ENCODE measurements at places on chromosomes 6 and 20.

GRCh38 chr20:60331688-60332300 is 373.6 kb downstream of the CDH26 start:
- no peak for DNase-seq

- peak; percentile 69 for DNase-seq
These were observed at the start of gene ADTRP for GRCh38 chr6:11778648-11779328. TSS of gene ADTRP (minus strand) at chr6:11778803. CDS start at chr6:11778759, 44 bp downstream.

- DNase-seq = no peak
These were observed 101.4 kb downstream of the BACH2 start for GRCh38 chr6:90195094-90195829.

DNA sequence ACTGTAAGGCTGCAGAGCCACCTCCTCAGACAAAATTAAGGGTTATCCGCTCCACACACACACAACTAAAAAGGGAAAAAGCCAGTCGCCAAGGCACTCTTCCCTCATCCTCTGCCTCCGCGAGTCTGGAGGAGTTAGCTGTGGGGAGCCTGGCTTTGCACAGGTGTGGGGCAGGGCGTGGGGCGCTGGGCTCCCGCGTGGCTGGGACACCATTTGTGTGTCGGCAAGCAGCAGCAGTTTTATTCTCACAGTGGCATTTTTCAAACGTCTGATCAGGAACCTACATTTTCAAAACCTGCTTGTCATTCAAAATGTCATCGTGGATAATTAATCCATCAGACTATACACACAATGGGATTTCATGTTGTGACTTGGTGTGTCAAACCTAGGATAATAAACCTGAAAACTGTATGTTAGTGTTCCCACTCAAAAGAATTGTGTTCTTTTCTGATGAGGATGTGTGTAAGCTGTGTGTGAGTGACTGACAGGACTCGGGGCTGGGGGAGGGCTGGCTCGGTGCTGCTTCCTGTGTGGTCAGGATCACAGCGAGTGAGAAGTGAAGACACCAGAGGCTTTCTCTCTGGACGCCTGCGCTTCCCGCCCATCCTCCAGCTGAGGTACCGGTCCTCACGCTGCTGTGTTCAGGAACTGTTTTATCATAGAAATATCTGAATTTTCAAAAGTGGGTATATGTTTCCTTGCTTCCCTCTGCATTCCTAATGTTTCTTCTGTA is 83.1 kb downstream of the IRF4 start:
- DNase-seq = no peak

DNA sequence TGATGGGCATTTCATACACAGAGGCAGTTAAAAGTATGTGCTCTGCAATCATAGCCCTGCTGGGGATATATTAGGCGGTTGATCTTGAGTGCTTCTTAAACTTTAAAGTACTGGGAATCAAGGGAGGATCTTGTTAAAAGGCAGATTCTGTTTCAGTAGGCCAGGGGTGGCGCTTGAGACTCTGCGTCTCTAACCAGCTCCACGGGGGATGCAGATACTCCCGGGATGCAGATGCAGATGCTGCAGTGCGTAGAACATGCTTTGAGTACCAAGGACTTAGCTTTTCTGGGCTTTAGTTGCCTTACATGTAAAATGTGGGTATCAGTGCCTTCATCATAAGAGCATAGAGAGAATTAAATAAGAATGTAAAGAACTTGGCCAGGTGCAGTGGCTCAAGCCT is 44.4 kb upstream of the ENPP5 start:
- no peak for DNase-seq

DNA sequence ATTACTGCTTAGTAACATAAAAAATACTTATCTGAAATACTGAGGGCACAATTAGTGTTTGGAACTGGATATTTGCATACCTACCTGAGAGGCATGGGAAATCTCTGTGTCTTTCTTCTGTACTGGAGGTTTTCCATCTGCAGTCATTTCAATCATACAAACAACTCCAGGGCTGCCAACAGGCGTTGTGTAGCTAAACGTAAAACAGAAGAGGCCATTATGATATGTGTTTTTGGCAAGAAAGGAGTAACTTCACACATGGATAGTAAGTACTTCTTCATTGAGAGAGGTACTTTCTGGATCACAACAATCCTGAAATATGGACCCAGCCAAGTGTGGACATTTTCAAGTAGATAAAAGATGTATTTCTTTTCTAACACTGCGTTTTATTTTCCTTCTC is 363.4 kb downstream of the PHF3 start:
- DNase-seq = no peak

GRCh38 chr6:12343122-12343439 is 52.9 kb downstream of the EDN1 start:
- no peak for DNase-seq

All from lower lobe of right lung (tissue), 2 donors.